ENCODE measurements at places on chromosomes 2 and 18.

- no peak for DNase-seq
These were observed 73.6 kb downstream of the MAIP1 start for GRCh38 chr2:200028998-200029397.

DNA sequence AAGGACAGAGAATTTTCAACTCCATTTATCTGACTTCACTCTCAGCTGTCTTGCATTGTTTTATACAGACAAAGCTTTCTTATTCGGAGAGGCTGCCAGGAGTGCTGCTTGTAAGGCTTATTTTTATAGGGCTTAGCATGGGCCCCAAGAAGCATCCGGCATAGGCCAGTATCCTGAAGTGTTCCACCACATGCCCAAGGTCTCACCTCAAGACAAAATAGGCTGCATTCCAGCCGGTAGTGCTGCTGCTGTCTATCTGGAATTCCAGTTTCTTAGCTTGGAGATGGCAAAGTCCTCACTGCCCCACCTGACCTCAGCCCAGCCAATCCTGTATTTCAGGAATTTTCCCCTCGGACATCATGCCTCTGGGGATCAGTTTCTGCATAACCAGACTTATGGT, 47.6 kb upstream of the MCFD2 start:
- DNase-seq = no peak

DNA sequence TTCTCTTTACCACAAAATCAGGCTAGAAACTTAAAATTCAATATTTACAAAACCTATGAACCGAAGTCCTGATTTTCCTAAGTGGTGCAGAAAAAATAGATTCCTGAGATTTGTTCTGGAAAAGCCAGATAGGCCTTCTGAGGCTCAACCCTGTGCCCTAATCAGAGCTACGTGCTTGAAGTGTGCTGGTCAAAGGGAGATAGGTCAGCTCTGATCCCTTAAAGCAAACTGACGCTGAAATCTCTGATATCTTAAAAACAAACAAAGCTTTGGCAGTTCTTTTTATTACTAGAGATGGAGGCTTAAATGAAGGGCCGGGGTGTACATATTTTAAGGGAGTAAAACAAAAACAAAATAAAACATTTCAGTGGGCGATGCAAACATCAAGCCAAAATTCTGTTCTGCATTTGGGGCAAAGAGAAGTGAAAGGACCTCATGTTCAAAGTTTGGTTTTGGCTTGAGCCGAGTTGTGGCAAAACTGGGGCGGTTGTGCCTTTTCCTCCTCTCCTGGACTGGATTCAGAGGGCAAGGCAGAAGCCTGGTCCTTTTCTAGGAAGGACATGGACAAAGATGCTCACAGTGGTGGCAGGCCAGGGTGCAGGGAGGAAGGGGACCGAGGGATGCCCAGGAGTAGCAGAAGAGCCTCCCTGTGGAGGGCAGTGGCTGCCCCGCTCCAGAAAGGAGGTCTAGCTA, 295.0 kb downstream of the CDCA7 start:
- no peak for DNase-seq

DNA sequence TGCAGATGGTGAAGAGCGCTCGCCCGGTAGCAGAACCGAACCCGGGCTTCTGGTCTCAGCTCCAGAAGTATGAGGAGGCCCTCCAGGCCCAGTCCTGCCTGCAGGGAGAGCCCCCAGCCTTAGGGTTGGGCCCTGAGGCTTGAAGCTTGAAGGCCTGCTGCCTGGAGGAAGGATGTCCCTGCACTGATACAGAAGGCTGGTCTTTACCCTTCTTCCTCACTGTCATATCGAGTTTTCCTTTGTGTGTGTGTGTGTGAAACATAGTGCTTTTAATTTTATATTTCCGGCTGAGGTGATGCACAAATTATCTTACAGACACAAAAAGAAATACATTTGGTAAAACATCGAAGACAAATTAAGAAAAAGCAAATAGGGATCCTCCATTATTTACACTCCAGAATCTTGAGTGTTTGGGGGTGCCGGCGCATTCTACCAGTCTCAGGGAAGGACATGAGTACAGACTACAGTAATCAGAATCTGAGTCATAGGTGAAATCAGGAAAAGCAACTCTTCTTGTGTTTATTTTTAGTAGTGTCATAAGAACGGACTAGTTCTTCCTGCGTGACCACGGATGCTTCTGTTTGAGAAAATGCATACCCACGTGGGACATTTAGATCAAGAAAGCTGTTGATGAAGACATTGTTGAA, 1.3 kb downstream of the DUSP28 start:
- no peak for DNase-seq

DNA sequence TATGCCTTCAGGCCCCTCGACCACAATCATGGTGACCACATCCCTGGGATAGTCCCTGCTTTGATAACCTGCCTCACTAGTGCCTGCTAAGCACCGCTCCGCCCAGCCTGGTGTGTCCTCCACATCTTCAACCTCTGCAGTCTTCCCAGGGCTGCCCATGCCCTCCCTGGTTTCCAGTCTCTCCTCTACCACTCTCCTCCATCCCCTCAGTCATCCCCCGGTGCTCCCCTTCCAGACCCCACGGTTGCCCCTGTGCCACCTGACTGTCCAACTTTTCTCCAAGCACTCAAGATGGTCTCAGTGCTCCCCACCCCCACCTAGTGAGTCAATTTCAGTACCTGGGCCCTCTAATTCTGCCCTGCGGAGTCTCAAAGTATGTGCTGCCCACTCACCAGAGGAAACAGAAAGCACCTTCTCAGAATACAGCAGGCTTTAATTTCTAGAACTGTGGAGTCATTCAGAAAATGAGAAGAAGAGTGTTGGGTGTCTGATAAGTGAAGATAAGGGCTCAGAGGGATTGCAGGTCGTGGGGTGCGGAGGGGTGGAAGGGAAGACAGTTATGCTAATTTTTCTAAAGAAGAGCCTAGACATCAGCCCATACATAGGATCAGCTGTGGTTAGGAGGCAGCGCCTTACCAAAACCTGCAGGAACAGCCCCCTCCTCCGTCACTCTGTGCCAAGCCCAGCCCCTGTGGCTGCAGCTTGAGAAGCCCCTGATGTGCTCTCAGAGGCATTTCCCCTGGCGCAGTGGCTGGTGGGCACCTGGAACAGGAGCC, 53.6 kb upstream of the CAB39 start:
- no peak for DNase-seq

GRCh38 chr2:8544171-8544785, 137.6 kb upstream of the ID2 start:
- no peak for DNase-seq

- DNase-seq = peak; percentile 10
These were observed 74.7 kb upstream of the KCNJ3 start for GRCh38 chr2:154623819-154624218.

GRCh38 chr2:61885896-61886603, 2.4 kb downstream of the CCT4 start:
- no peak for DNase-seq
